Heart left ventricle (tissue), 16 donors: ENCODE measurements at places on chromosomes 3 and 15. TPM values are rescaled to one million over a fixed set of nuclear protein-coding genes. Genes with fewer than 3 reads are reported as not detected.

GRCh38 chr3:23811919-23812318, 6.2 kb downstream of the UBE2E1 start:
- no peak for DNase-seq

GRCh38 chr3:168671091-168671490, 575.4 kb upstream of the GOLIM4 start:
- no peak for DNase-seq

- no peak for DNase-seq
These were observed 100.7 kb downstream of the SNRPN start for GRCh38 chr15:25055356-25056068.

- peak; percentile 59 for DNase-seq
These were observed 20.9 kb downstream of the TRPM1 start for GRCh38 chr15:31080591-31081014.

DNA sequence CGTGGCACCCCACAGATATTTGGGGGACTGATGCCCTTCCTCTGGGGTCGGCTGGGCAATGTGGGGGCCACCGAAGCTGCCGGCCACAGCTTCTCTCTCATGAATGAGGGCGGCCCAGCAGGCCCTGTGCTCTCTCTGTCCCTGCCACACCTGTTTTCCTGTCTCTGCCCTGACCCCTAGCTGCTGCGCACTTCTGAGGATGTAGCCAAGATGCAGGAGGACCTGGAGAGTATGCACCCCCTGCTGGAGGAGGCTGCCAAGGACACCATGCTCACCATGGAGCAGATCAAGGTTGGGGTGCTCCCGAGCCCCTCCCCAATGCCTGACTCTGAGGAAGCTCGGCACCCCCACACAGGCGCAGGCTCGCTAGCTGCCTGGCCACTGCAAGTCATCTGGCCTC, 59.7 kb downstream of the SEMA3G start:
- no peak for DNase-seq

- no peak for DNase-seq
These were observed 12.1 kb downstream of the ZDHHC19 start for GRCh38 chr3:196198771-196199753.

DNA sequence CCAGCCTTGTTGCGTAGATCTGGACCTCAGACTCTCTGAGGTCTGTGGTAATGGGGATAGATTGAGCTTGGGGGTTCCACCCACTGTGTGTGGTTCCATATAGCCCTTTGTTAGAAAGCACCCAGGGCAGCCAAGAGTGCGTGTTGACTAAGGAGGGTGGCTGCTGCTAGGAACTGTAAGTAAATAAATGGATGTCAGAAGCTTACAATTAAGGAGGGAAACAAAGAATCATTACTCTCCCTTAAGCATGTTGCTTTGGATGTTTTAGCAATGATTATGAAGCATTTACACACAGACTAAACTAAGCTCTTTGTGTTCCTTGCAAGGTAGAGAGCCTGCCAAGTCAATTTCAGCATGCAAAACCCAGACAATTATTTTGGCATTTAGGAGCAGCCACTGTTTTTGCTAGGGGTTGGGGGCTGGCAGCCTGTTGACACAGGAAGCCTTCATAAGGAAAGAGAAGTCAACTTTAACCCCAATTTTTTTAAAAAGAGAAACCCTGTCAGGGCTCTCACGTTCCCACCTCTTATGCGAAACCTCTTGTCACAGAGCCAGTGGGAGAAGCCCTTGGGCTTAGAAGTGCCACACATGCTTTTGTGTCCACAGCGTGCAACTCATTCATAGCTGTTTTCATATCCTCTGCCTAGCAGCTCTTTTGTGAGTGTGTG, 127.8 kb downstream of the CMSS1 start:
- DNase-seq, result peak; percentile 37

- no peak for DNase-seq
These were observed 107.8 kb downstream of the MBNL1 start for GRCh38 chr3:152376351-152377183.

DNA sequence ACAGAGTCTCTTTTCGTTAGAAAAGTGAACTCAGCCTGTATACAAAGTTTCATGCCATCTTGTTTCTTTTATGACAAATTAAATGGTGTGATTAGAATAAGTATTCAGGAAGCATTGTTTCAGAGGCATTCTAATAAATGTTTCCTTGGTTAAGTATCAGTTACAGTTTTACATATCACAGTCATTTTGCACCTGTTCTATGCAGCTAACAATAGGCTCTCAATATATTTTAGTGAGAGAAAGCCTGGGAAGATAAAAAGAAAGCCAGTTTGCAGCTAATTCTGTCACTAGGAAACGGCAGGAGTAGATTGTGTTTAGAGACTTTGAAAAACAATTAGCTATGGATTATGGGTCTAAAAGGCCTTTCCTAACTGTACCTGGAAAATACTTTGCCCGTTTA, 252.8 kb downstream of the ZIC1 start:
- DNase-seq, result no peak

DNA sequence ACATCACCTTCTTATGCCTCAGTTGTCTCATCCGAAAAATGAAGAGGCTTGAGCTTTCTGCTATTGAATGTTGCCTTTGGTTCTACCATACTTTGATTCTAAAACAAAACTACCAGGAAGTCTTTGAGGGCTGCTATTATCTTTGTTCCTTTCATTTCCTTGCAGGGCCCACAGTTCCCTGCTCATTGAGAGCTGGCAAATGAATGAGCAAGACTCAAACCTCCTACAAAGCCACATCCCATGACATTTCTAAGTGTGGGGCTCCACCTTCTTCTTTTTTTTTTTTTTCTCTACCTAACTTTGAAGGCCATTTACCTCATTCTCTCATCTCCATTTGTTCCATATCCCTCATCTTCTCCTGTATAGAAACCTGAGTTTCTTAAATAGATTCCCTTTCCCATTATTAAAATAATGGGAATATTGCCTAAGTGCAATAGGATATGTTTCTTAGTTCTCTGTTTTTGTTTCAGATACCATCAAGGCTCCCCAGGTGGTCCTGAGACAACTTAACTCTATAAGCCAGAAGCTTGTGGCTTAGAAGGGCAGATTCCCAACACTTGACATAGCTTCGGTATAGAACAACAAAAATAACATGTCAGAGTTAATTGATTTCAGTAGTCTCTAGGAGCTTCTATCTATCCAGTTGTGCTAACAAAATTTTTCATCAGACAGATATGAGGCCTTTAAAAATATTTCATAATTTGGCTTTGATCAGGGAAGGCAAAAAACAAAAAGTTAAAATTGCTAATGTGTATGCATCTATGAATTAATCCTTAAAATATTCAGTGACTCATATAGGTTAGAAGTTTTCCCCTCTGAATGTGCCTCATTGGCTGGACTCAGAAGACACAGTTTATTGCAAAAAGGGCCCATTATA, 951.6 kb downstream of the TUSC7 start:
- no peak for DNase-seq

DNA sequence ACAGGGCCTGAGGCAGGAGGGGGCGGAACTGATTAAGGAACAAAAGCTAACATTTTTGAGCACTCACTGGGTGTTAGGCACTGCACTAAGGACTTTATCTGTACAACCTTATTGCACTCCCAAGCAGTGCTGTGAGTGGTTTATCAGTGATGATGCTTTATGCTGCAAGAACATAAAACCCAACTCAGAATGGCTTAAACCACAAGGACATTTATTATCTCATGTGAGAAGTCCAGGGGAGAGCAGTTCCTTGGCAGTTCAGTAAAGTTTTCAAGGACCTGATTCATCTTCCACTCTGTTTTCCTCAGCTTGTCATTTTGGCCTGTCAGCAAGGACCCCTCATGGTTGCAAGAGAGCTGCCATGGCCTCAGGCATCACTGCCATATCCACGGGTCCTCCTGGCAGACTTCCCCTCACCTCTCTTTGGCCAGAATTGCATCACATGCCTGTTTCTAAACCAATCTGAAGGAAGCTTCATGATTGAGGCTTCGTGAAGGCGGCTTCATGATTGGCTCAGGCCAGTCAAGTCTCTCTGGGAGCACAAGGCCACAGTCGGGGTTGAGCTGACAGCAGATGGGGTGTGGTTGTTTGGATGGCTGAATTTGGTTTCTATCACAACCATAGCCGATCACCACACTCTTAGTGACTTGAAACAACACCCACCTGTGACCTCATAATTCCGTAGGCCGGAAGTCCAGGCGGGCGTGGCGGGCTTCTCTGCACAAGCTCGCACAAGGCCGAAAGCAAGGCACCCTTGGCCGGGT, 15.8 kb downstream of the EFCC1 start:
- DNase-seq, result peak; percentile 82

- DNase-seq, result peak; percentile 79
These were observed 27.0 kb downstream of the HMCES start for GRCh38 chr3:129305592-129306091.

- DNase-seq, result no peak
These were observed 58.9 kb downstream of the GASK1A start for GRCh38 chr3:43038010-43038409.

DNA sequence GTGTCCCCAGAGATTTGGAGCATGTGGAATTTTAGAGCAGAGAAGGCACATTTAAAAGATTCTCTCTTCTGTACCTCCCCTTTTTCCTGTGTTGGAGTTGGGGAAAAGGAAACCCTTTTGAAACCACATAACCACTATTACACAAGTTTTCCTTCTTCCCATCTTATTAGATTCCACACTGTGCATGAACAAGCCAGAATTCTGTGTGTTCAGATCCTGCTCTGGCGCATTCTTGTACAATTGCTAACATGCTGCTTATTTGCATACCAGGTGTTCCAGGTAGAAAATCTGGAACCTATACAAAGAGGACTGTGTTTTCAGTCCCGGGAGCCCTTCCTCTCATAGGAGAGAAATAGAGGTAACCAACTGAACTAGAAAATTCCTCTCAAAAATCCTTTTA, 2.6 kb upstream of the CIB2 start:
- no peak for DNase-seq

MUSTN1 gene
- polyA plus RNA-seq, result 183 TPM

SKOR1 gene
- polyA plus RNA-seq, result 0.23 TPM

AGBL1 gene
- under 0.01 TPM for polyA plus RNA-seq

PRSS50 gene
- 0.46 TPM for polyA plus RNA-seq

MELTF gene
- polyA plus RNA-seq, result 72.6 TPM

OR4F15 gene
- polyA plus RNA-seq, result not detected

CKMT1A gene
- not detected for polyA plus RNA-seq

CD80 gene
- polyA plus RNA-seq, result 0.12 TPM

GOLGA6A gene
- polyA plus RNA-seq, result not detected

SOX2 gene
- polyA plus RNA-seq, result 0.11 TPM

HYAL2 gene
- 119 TPM for polyA plus RNA-seq
